AG04449 (cell line): ENCODE measurements at places on chromosomes 7 and 10.

- DNase-seq: no peak
These were observed 268.1 kb upstream of the FZD8 start for GRCh38 chr10:35910234-35910633.

DNA sequence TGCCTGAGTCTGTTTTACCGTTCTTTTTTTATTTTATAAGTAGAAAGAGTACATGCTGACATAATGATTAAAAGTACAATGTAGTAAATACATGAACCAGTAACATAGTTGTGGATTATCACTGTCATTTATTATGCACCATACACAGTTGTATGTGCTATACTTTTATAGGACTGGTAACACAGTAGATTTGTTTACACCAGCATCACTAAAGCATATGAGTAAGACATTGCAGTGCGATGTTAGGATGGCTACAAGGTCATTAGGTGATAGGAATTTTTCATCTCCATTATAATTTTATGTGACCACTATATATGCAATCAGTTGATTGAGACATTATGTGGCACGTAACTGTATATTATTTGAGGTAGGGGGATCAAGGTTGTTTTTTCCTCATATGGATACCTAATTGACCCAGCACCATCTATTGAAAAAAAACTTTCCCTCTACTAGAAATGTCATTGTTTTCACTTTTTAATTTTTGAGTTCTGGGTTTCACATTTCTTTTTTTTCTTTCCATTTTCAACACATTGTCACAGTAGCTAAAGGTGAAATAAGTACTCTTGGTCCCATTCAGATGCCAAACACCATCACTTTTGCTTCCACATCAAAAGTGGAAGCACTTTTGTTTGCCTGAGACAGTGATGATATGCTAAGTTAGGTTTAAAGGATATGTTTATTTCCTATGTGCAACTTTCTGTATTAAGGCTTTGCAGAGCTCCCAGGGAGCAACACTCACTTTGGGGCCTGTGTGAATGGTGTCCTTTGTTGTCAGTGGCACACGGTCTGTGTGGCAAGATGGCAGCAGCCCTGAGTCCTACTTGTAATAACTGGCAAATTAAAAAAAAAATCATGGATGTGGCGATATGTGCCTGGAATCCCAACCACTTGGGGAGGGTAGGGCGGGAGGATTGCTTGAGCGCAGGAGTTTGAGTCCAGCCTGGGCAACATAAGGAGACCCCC, 17.1 kb downstream of the UBE2D1 start:
- DNase-seq: no peak

DNA sequence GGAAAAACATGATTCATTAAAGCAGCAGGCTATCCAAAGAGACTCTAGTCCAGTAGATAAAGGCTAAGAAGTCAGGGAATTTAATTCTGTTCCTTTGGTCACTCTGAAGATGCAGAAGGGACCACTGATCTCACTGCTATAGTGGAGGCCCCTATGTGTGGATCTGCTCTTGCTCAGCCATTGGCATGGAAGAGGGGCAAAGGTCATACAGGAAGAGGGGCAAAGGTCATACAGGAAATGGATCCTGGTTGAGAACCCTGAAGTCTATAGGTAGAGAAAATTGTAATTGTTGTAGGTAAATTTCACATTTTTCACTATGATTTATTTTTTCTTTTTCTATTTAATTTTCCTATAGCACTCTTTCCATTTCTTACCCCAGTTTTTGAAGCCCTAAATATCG, 21.6 kb downstream of the OR2AE1 start:
- DNase-seq: no peak

GRCh38 chr7:11533229-11533820, 298.7 kb downstream of the THSD7A start:
- no peak for DNase-seq

DNA sequence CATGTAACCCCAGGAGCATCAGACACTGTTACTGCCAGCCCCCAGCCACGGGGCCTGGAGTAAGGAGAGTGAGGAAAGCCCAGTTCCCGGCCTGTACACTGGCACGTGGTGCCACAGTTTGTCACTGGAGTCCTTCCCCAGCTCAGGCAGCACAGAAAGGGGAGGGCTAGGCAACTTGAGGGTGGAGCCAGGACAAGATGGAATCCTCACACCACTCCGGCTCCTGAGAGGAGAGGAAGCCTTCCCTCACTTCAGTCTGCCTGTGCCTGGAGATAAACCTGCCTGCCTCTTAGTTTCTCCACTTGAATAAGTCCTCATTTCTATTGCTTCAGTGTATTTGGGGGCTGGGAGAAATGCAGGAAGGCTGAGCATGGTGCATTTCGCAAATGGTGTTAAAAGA, 176.0 kb downstream of the KIAA1217 start:
- no peak for DNase-seq

DNA sequence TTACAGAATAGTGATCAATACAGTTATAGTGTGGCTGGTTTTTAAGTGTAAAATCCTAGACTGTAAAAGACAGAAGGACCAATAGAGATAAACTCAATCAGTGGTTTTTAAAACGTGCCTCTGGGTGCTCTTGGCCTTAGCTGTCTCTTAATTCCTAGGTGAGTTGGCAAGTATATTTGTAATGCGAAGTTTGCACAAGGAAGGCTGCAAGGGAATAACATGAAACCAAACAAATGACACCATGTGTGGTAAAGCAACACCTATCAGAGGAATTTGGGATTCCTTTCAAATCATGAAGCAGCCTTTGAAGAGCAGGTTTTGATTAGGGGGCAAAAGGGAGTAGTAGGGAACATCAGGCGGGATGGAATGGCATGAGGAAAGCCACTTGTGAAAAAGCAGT, 284.6 kb downstream of the INHBA start:
- DNase-seq: no peak

- DNase-seq: no peak
These were observed 462.5 kb downstream of the TNS3 start for GRCh38 chr7:47119261-47119865.

DNA sequence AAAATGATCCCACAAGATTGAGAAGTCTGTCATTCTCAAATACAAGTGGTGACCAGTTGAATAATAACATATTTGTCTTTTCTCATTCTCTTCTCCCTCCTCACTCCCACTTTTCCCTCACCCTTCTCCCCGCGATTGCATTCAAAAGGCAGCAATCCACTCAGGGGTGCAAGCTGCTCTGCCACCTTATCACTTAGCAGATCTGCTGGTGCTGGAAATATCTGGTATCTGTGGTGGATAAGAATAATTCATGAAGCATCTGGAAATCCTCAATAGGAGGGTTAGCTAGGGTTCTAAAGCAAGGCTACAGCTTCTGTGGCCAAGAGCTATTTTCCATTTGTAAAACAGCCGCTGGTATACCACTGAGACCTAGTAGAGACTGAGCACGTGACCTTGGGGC, 43.8 kb downstream of the GCC1 start:
- DNase-seq: no peak

- no peak for DNase-seq
These were observed 983 bp downstream of the TNRC18 start for GRCh38 chr7:5422396-5423305.

DNA sequence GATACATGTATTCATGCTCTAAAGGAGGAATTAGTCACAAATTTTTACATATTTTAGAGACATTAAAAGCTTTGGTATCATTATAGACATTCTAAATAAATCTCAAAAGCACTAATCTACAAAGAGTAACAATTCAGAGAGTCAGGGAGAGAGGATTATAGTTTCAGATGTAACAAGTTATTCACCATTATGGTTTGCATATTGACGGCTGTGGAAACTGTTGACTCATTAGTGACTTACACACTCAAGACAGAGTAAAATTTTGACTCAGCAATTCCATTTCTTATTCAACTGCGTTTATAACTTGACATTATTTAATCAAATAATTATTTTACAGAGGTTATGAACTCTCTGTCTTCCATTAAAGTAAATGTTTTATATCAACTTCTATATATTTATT, 95.4 kb upstream of the SEMA3C start:
- DNase-seq: no peak

DNA sequence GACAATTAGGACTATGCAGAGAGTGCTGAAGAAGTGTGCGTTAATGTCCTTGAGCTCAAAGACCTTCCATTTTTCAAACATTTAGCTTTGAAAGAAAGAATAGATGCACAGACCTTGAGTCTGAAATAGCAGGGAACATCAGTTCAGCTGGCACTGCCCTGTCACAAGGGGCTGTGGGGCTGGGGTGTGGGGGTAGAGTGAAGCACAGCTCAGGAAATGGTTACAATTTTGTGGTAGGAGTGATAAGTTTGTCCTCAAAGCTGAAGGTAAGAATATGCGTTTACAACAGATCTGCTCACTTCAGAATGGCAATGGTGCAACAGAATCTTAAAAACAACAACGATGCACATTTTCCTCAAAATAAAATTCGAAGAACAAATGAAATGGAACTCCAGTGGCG, 33.6 kb downstream of the SMKR1 start:
- no peak for DNase-seq

- DNase-seq: no peak
These were observed 92.0 kb upstream of the GPR26 start for GRCh38 chr10:123574109-123574698.

GRCh38 chr7:86328801-86329433, 314.8 kb upstream of the GRM3 start:
- DNase-seq: no peak

DNA sequence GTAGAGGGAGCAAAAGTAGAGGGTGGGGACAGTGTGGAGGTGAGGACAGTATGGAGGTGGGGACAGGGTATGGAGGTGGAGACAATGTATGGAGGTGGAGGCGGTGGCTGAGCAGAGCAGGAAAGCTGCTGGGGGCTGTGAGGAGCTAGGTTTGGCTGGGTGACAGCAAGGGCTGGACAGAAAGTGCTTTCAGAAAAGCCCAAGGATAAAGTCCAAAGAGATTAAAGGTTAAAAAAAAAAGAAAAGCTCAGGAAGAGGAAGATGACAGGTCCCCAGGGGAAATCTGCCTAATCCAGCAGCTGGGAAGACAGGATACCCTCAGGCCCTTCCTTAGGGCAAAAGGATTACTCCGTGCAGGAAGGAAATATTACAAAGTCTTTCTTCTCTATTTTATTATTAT, 32.1 kb upstream of the PFKFB3 start:
- DNase-seq: no peak

DNA sequence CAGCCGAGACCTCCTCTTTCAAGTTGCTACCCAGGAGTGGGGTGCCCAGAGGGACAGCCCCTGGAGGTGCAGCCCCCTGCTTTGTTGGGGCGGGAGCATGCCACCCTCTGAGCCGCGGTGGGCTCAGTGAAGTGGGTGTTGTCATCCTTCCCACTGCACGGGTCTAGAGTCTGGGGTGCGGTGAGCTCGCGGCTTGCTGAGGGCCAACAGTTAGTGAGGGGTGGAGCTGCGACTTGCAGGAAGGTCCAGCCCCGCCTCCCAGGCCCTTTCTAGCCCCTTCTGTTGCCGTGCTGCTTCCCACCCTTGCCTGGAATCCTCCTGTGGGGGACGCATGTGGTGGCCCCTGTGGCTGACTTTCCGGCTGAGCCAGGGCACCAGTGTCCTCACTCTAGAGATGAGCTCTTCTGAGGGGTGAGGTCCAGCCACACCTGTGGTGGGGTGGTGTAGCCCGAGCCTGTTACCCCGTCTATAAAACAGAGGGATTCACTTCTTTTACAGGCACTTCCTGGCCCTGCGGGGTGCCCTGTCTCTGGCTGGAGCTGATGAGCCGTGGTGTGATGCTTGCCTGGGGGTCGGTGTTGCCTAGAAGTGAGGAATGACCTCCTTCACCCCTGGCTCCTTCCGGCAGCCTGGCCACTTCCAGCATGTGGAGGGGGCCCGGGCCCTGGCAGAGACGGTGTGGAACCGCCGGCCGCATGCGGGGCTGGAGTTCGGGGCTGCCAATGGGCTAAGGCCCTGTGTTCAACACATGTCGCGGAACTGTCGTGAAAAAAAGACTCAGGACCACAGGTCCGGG, 127.9 kb downstream of the FAM53B start:
- no peak for DNase-seq

DNA sequence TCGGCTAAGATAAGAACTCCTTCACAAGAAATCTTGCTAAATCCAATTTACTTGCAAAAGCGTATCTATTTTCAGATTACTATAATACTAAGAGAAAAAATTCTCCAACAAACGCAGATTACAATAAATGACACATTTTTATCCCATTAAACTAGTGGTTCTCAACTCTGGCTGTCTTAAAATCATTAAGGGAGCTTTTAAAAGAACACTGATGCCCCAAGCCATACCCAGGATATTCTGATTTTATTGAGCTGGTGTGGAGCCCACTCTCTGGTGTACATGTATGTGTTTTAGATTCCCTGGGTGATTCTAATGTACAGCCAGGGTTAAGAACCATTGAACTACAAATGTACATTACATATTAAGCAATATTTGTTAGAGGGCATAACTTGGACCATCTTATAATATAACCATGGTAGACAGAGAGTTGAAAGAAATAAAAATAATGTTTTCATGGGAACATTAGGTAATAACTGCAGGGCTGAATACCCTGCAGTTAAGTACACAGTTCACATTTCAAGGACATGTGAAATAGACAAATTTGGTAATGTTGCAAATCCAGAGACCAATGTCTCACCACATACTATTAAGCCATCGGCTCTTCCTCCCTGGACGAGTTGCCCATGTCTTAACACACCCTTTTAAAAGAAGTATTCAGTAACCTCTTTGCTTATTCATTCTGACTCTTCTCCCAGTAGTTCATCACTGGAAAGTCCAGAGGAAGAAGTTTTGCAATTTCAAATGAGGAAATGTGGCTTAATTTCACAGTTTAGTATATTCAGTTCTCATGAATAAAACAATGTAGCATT, 6.2 kb downstream of the GSAP start:
- DNase-seq: peak; percentile 75

- DNase-seq: no peak
These were observed 296.4 kb downstream of the DGKB start for GRCh38 chr7:14606101-14606500.

DNA sequence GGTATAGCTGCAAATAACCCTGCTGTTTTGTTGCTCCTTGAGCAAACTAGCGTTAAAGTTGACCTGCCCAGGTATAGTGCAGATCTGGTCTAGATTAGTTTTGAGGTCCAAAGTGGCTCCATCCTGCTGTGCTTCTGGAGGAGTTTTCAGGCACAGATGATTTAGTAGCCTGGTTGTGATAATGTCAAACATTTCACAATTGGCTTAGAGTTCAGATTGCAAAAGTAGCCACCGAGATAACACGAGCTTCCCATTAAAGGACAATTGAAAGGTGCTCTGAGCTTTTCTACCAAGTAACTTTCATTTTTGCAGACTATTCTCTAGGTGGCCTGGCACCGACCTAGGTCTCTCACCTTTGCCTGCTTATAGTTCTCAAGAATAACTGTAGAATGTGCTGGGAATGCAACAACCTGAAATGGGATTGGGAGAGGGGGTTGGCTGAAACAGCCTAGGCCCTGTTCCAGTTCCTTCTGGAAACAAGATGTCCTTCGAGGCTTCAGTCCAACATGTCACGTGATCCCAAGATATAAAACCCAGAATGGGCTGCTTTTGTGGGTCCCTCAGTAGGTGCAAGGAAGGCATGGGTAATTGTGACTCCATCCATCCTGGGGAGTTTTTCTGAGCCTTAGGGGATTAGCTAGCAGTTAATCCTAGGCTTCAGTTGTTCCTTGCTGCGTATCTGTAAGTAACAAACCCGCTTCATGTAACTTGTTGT, 201.0 kb downstream of the CHRM2 start:
- DNase-seq: no peak

DNA sequence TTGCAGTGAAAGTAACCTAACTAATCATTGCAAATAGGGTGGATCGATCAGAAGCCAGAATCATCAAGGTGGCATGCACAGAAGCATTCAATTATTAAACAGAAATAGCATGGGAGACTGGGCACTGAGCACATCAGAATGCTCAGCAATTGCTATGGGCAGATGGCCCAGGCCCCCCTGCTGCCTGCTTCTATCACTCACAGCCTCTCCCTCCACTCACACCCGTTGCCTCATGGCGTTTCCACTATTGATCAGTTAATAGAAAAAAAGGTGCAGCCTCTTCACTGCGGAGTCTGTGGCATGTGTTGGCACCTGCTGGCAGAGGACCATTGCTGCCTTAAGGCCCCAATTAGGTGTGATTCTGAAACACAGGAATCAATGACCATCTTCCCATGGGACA, 11.2 kb upstream of the HTR5A start:
- no peak for DNase-seq
